Activated CD4-positive, alpha-beta T cell treated with anti-CD3 and anti-CD28 coated beads for 4 hours (primary cell): ENCODE measurements at places on chromosomes 1 and 21.

DNA sequence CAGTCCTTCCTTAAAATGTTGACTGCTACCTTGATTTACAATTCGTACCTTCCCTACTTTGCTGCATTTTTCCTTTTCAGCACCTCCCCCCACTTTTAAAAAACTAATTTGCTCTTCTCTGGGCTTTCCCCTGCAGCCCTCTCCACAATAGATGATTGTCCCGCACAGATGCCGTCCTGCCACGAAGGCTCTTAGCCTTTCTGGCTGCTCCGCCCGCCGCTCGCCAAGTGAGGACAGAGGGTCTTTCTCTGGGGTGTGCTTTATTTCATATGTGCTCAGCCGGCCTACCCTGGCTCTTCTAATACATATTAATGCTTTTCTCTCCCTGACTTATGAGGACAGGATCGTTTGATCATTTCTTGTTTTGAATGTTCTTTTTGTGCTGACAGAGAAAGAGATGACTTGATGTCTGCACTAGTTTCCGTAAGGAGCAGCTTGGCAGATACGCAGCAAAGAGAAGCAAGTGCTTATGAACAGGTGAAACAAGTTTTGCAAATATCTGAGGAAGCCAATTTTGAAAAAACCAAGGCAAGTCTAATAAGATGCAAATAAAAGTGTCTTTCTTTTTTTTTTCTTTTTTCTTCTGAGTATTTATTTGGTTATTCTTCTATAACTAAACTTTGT, 60.6 kb downstream of the SDCCAG8 start:
- DNase-seq = no peak

DNA sequence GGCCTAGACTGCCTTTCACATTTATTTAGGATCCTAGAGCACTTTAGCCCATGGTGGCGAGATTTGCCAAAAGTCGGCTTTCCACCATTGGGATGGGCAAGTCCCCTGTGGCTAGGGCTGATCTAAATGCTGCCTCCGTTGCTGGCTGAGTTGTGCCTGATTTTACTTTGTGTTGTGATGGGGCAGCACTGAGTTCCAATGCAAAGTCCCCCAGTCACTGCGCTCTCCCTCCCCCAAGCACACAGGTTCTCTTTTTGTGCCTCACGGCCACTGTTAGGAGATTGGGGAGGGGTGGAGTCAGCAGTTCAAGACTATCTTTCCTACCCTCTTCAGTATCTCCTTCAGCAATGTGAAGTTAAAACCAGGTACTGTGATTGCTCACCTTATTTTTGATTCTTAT, 66.7 kb upstream of the COX20 start:
- no peak for DNase-seq

DNA sequence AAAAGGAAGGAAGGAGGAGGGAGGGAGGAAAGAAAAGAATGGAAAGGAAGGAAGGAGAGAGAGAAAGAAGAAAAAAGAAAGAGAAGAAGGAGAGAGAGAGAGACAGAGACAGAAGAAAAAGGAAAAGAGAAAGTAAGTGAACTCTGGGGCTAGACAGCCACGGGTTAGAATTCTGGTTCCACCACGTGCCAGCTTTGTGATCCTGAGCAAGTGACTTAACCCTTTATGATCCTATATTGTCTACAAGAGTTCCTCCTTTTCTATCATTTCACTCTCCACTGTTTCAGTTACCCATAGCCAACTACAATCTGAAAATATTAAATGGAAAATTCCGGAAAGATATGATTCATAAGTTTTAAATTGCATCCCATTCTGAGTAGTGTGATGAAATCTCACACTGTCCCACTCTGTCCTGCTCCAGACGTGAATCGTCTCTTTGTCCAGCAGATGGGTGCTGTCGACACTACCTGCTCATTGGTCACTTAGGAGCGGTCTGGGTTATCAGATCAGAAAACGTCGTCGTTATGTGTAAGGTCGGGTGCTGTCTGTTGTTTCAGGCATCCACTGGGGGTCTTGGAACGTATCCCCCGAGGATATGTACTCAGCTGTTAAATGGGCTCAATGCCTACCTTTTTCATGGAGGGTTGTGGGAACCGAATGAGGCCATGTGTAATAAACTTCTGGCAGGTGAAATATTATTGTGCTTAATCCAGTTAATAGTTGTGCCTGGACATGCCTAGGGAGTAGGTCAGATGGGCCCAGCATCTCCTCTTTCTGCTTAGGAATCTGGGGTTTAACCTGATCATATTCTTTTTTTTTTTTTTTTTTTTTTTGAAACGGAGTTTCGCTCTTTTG, 19.1 kb downstream of the TMEM51 start:
- DNase-seq = no peak

GRCh38 chr1:29521438-29521715, 285.1 kb downstream of the PTPRU start:
- DNase-seq = no peak

DNA sequence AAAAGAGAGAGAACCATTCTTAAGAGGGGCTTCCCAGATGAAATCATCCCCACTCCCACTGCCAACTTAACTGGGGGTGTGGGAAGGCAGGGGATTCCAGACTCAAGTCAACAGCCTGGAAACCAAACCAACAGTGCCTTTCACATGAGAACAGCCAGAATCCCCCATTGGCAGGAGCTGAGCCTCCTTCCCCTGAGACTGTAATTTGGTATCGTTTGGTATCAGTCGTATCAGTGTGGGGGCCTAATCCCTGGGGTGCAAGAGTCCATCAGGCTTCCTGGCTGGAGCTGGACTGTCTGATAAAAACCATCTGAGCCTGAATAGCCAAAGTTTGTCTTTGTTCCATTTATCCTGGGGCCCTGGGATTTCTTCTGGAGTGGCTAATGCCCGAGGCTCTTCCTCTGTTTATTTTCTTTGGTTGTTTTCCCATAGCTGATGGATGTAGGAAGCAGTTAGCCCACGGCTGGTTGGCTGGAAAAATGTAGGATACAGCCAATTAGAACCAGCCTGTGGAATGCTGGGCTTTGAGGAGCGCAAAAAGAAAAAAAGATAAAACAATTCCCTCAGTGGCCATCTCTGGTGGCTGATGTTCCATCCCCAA, 84.6 kb downstream of the LAMC2 start:
- no peak for DNase-seq

GRCh38 chr1:93349231-93350135, 3.8 kb downstream of the DR1 start:
- no peak for DNase-seq

- no peak for DNase-seq
Observed at GRCh38 chr21:43341378-43342161, 85.4 kb downstream of the SIK1 start.

GRCh38 chr1:233019778-233020325, 69.4 kb downstream of the NTPCR start:
- no peak for DNase-seq

DNA sequence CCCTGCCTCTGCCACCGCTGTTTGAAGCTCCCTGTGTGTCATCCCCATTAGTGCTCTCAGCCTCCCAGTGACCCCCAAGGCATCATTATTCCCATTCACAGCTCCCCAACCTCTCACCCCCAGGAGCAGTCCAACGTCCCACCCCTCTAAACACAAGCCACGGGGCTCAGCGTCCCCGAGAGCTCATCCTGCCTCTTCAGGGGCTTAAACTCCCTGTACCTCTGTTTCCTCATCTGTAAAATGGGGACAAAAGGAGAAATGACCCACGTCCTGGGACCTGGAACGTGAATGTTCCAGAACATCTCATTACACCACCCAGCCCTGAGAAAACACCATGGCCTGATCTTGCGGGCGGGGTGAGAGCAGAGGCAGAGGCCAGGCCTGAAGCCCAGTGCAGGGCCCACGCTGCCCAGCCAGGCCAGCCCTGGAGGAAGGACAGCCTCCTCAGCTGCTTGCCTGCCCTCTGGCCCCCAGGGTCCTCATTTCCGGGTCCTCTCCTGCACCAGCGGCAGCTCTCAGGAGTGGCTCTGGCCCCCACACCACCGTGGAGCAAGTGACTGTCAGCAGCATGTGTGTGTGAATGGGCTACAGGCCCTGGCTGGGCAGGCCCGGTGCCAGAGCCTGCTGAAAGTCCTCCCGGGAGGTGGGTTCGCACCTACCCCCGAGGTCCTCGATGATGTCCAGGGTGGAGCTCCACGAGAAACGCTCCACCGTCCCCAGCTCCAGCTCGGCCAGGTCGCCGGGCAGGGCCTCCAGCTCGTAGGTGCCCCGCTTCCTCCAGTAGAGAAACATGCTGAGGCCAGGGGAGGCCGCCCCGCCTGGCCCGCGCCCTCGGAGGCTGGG, 14.1 kb upstream of the PLEKHG5 start:
- DNase-seq = no peak

DNA sequence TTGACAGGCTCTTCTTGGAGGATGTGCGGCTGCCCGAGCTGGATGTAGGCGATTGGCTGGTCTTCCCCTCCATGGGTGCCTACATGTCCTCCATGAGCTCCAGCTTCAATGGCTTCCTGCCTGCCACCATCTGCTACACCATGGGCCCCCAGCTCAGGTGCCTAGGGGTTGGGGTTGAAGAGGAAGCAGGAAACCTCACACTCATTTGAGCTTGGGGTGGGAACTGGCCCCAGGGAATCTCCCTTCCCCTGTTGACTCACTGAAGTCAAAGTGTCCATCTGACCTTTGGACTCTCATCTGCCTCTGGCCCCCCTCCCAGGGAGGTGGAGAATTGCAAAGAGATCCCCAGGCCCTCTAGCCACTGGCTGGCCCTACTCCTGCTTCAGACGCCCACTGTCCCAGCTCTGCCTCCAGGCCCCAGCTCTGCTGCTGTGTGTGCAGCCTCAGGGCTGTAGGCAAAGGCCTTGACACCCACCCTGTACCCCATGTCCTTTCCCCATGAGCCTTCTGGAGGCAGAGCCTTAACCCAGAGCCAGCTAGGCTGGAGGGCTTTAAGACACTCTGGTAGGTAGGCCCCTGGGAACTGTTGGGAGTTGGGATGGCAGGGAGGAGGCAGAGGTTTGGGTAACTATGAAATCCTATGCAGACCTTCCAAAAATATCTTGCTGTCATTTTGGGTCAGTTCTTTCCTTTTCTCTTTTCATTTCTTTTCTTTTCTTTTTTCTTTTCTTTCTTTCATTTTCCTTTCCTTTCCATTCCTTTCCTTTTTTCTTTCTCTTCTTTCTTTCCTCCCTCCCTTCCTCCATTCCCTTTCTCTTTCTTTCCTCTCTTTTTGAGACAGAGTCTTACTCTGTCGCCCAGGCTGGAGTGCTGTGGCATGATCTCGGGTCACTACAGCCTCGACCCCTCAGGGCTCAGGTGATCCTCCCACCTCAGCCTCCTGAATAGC, 66.9 kb upstream of the TINAGL1 start:
- DNase-seq = no peak

GRCh38 chr1:37394574-37395464, 79.6 kb upstream of the ZC3H12A start:
- DNase-seq = no peak

DNA sequence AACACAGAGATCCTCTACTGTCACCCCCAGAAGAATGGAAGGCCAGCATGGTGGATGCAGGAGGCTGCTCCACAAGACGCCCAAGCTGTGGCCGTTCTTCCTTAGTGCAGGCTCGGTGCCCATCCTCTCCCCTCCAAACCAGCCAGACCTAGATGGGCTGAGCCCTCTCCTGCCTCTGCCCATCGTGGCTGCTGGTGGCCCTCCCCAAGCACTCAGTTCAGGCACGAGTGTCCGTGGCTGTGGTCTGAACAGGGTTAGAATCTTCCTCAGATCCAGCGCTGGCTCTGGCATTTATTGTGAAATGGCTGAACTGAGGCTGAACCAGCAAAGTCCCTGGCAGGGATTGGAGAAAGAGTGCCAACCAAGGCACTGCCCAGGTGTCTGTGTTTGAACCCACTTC, 59.5 kb downstream of the TRIM11 start:
- no peak for DNase-seq

GRCh38 chr1:182206626-182207239, 145.2 kb upstream of the ZNF648 start:
- DNase-seq = no peak

DNA sequence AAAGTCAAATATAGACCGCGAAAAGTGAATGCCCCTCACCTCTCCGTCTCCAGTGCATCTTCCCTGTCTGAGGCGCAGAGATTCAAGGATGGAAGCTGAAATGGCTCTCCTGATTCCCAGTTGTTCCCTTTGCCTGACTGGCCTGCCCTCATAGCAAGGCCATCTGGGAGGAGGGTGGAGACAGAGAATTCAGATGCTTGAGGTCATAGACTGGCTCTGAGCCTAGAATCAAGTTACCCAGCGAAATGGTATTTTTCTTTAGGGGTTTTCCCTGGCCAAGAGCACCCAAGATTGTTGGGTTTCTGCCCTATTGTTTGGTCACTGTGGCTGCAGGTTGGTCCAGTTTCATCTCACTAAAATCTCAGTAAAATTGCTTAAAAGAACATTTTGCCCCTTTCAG, 7.2 kb downstream of the METTL13 start:
- no peak for DNase-seq

DNA sequence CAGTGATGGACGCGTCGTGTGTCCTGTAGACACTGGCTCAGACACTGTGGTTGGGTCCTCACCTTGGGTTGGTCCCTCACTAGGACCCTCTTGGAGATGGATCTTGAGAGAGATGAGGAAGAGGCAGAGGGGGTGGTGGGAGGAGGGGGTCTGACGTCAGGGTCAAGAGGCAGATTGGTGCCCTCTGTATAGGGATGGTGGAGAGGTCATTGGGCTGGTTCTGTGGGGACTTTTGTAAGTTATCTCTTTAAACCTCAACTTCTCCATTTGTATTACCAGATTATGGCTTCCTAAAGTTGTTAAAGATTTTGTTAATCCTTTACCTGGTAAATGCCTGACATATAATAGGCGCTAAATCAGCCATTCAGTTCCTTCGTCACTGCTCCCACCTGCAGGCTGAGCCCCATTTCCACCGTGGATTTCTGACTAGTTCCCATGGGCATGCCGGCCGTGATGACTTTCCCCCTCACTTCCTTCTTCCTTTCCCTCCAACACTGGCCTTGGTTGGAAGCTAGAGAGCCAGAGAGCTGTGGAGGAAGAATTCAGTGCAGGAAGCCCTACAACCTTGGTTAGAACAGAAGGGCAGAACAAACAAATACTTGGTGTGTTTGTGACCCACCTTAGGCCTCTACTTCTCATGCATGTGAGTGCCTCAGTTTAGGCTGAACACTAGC, 8.6 kb downstream of the H6PD start:
- DNase-seq = no peak

DNA sequence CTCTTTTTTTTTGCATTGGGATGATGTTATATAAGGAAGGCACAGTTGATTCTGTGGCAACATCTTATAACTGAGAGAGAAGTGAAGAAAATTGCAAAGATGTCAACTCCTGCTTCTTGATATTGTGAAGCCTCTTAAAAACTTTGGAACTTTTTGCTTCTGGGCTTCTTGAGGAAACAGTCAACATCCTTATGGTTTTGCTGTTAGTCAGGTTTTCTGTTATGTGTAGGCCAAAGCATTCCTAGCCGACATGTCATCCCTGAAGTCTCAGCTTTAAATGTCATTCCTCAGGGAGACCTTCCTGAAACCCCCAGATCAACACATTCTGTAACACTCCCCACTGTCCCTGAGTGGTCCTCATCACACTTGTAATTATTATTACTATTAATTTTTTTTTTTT, 12.6 kb downstream of the FALEC start:
- no peak for DNase-seq

- DNase-seq = no peak
Observed at GRCh38 chr1:32255072-32256071, 4.3 kb downstream of the LCK start.

GRCh38 chr21:35461700-35462099, 412.6 kb upstream of the RUNX1 start:
- DNase-seq = no peak
